Hematopoietic multipotent progenitor cell treated with erythropoietin and hydrocortisone succinate and interleukin-3 and kit ligand, for 8 days (in vitro differentiated cells): ENCODE measurements at places on chromosomes 16 and 17.
A peak's percentile ranks its signal among the peaks of the same experiment; 100 is the strongest.

DNA sequence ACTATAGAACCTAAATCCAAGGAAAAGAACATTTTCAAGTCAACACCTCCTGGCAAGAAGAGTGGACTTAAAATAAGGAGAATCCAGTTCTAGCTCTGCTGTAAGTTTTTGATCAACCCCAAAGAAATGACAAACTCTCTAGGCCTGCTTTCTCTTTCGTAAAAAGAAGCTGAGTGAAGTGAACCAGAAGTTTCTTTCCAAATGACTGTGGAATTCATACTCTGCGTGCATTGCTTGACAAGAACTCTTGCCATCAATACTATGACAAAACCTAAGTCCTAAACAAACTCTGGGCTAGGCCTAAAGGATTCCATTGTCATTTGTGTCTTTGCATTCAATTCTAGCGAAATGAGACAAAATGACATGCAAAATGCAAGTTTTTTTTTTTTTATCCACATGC lies 187.5 kb upstream of the SOX9 start:
- no peak for DNase-seq

GRCh38 chr16:22634954-22635353 lies 124.3 kb downstream of the NPIPB5 start:
- no peak for DNase-seq

DNA sequence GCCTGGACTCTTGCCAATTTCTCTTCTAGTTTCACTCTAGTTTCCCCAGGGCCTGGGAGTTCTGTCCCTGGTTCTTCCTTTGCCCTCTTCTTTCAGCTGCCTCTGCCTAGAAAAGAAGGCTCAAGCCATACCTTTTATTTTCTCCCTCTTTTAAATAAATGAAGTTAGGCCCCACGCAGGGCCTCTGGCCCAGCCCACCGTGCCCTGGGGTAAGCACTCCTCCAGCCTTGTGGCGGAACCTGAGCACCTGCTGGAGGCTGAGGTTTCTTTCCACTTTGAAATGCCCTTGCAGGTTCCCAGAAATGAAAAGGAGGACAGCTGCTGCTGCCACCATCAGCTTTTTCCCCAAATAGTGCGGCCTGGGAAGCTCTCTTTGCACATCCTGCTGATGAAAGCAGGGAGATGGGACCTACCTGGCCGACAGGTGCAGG lies 139.4 kb downstream of the CCDC182 start:
- peak; percentile 66 for DNase-seq

DNA sequence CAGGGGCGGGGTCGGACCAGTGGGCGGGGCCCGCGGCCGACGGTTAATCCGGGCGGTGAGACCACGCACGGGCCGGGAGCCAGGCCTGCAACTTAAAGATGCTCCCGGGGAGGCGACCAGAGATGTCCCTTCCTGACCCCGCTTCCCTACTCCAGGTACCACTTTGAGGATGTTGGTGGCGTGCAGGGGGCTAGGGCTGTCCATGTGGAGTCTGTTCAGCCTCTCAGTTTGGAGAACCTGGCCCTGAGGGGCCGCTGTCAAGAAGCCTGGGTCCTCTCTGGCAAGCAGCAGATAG lies 580 bp downstream of the RANGRF start:
- no peak for DNase-seq

DNA sequence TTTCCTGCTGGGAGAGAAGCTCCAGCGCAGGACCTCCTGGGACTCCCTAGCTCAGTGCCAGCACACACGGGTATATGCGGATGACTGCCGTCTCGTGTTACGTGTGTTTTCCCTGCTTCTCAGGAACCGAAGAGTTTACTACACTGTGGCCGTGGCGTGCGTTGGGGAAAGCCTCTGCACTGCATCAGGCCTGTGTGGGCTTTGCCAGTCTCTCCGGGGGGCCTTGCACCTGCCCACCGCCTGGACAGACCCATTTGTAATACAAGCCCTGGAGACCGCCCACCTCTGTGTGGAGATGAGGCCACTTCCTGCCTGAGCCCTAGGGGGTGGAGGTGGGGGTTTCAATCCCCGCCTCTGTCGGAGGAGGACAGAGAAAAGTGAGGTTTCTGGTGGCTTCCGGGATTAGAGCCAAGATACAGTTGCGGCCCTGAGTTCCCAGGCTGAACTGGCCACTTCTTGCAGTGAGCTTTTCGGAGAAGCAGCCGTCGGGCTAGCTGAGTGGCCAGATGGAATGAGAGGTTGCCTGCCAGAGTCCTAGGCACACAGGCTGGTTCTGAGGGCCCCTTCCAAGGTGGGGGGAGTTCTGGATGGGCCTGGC lies 43.4 kb upstream of the GSE1 start:
- DNase-seq: peak; percentile 85

- no peak for DNase-seq
These were observed 181.2 kb upstream of the COX10 start for GRCh38 chr17:13888056-13888609.

DNA sequence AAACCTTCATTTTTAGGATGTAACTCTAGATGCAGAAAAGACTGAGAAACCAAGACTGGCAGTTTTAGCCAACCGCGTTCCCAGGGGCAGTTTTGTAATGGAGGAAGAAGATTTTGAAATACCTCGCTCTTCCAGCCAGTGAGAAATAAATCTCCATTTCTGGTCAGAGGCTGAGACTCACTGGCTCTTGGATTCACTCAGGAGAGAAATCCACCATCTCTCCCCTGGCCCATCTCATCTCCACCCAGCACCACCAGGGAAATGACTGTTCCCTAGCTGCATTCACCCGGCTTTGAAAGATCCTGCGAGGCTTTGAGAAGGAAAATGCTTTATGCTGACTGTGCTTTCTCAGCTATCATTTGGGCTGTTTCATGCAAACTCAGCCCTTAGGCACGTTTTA lies 185.2 kb downstream of the SOX9 start:
- DNase-seq: no peak

DNA sequence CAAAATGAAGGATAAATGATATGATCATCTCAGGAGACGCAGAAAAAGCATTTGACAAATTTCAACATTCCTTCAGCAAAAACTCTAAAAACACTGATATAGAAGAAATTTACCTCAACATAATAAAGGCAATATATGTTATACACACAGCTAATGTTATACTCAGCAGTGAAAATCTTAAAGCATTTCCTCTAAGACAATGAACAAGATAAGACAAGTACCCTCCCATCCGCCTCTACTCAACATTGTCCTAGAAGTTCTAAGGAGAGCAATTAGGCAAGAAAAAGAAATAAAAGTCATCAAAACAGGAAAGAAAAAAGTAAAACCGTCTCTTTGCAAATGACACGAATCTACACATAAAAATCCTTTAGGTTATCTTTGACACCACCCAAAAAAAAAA lies 1432.8 kb downstream of the CDH11 start:
- no peak for DNase-seq

- DNase-seq: no peak
These were observed 167.1 kb downstream of the CCDC182 start for GRCh38 chr17:57577751-57578607.

- DNase-seq: peak; percentile 94
These were observed at the start of gene TAF1C for GRCh38 chr16:84186685-84187437. TAF1C (minus strand) TSS chr16:84187057; CDS start chr16:84184988, 2,069 bp downstream.

DNA sequence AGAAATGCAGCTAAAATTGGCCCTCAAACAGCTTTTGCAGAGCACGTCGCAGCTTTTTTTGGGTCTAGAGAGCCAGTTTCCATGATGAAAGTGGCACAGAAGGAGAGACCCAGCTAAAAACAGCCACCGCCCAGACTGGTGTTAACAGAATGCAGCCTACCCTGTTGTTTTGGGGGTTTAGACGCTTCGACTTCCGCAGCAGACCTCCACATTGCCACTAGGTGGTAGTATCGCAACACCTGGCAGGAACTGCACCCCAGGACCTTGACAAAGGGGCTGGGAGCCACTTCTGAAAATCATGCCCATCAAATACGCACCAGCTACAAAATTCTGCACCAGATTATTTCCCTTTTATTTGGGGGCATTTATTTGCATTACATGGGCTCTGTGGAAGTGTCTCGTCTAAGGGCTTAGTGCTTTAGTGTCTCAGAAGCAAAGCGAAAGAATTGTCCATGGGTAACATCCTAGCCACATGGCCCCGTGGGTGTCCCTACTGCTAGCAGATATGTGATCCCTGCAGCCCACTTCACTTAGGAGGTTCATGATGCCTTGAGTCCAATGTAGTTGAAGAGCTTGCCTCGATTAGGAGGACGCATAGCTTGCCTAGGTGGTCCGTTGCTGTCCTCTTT lies 167.1 kb downstream of the HAPSTR1 start:
- DNase-seq: peak; percentile 24

GRCh38 chr16:27795992-27796614 lies 246.2 kb downstream of the KATNIP start:
- peak; percentile 47 for DNase-seq

GRCh38 chr16:74740795-74741304 lies 33.8 kb downstream of the FA2H start:
- DNase-seq: no peak

DNA sequence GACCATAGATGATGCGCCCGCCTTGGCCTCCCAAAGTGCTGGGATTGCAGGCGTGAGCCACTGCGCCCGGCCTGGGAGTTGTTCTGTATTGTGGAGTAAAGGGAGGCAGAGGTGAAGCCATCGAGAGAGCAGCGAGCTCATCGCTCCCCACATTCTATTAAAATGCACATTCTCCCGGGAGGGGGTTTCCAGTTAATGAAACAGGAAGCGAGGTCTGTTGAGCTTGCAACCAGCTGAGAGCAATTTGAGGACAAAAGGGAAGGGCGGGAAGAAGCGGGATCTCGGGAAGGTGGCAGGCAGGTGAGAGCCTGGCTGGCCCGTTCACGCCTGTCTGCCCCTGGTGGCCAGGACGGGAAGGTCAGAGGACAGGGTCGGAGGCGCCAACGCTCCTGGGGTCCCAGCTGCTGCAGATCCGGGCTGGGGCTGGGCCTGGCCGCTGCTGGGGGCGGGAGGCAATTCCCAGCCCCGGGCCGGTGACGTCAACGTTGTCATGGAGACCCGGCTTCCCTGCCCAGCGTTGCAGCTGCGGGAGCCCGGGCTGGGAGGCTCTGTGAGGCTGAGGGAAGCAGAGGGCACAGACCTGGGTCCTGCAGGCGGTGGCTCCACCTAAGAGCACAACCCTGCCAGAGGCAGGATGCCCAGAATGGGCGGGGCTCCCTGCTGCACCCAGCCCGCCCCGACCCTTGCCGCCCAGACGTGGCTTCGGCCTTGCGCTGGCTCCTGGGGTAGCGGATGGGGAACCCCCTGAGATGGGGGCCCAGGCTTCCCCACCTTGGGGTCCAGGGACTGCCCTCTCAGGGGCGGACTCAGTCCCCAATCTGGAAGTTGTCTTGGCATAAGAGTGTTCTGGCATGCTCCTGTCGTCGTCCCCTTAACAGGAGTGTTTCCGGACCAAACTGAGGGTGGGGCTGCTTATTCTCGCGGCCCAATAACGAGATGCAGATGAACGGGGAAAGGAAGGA lies 48.7 kb upstream of the PLCG2 start:
- peak; percentile 68 for DNase-seq

- peak; percentile 63 for DNase-seq
These were observed 24.0 kb downstream of the TRPV2 start for GRCh38 chr17:16439303-16439791.

DNA sequence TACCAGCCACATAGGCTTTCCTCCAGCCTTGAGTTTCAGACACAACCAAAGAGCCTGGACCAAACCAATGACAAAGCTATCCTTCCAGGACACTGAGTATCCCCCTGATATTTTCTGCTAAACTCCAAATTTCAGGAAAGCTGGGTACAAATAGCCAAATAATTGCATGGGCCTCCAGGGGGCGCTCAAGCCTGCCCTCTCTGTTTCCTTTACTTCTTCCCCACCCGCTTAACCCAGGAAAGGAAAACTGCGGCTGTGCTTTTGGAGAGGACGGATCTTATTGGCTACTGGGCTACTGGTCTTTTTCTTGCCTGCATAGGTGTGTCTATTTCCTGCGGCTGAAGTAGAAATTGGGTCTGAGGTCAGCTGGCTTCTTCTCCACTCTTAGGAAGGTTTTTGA lies 30.1 kb downstream of the GNGT2 start:
- DNase-seq: peak; percentile 71
